ENCODE measurements at places on chromosomes 12 and 14.

- DNase-seq: peak; percentile 65
Observed at GRCh38 chr14:65210118-65210821, 108.0 kb upstream of the MAX start.

GRCh38 chr12:89951694-89952060 is 243.0 kb upstream of the ATP2B1 start:
- DNase-seq: no peak

DNA sequence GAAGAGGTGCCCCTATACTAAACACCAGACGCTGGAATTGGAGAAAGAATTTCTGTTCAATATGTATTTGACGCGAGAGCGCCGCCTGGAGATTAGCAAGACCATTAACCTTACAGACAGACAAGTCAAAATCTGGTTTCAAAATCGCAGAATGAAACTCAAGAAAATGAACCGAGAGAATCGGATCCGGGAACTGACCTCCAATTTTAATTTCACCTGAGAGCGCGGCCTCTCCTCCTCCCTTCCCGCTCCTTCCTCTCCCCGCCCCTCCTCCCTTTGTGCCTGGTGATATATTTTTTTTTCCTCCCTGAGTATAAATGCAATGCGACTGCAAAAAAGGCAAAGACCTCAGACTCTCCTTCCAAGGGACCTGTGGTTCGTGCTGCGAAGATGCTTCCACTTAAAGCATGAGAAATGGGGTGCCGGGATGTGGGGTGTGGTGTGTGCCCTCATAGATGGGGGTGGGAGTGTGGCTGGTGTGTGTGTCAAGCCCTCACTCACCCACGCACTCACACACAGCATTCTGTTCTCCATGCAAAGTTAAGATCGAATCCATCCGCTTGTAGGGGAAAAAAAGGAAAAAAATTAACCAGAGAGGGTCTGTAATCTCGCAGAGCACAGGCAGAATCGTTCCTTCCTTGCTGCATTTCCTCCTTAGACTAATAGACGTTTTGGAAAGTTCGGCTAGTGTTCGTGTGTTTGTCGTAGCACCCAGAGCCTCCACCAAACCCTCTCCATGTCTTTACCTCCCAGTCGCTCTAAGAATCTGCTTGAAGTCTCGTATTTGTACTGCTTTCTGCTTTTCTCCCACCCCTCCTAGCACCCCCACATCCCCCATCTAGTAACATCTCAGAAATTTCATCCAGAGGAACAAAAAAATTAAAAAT is 4.5 kb downstream of the HOXC10 start:
- peak; percentile 63 for DNase-seq

- DNase-seq: no peak
Observed at GRCh38 chr12:20259786-20260185, 108.6 kb upstream of the PDE3A start.

- DNase-seq: no peak
Observed at GRCh38 chr12:58500399-58500798, 419.9 kb downstream of the LRIG3 start.

Data from fibroblast of upper back skin (primary cell).